ENCODE measurements at places on chromosomes 3 and 15.
A peak's percentile ranks its signal among the peaks of the same experiment; 100 is the strongest.

DNA sequence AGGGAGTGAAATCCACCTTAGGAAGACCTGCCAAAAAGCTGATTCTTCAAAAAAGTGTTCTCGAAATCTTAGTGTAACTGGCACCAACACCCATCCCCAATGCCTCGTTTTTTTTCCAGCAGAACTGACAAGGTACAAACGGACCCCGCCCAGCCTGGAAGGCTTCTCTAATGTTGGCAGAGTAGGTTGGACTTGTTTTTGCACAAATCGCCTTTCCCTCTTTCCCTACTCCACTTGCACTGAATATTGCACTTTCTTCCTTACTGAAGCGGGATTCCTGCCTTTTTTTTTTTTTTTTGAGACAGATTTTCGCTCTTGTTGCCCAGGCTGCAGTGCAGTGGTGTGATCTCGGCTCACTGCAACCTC, 544 bp upstream of the TIMMDC1 start:
- peak; percentile 33 for DNase-seq

DNA sequence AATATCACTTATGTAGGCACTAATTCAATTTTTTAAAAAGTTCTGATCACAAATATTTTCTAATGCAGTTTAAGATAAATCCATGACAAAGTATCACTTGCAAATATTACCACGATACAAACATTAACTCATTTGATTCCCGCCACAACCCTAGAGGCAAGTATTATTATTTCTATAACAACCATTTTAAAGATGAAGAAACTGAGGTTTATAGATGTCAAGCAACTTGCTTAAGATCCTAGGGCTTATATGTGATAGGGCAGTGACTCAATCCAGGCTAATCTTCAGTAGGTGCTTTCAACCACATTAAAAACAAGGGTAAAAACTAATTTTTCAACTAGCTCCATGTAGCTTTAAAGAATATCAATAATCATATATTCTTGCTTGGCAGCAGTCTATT, 1.7 kb downstream of the DYNC1LI1 start:
- no peak for DNase-seq

DNA sequence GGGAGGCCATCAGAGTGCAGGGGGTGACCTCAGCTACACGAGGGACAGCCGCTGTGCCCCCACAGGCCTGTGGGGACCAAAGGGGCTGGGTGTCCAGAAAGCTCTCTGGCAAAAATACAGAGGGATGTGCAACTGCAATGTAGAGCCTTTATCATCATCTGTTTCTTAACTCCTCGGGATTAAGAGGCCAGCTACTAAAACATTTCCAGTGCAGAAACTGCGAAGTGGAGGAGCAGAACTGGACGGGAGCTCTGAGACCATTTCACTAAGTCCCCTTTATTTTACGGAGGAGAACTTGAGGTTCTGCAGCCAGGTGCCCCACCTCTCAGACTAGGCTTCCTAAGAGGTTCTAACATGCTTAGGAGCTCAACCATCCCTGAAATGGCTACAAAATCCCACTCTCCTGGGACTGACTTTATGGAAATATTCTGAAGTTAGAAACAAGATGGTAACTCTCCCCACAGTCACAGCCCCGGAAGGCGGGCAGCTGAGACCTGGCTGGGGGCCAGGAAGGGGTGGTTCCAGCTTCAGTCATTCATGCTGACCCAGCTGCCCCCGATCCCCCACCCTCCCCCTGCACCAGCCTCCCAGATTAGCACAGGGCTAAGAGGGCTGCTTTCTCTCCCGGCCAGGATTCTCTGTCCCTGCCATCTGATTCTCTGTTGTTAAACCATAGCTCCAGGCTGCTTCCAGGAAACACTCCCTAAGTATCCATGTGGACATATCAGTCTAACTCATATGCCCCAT, 40.3 kb downstream of the UMPS start:
- DNase-seq = peak; percentile 82

DNA sequence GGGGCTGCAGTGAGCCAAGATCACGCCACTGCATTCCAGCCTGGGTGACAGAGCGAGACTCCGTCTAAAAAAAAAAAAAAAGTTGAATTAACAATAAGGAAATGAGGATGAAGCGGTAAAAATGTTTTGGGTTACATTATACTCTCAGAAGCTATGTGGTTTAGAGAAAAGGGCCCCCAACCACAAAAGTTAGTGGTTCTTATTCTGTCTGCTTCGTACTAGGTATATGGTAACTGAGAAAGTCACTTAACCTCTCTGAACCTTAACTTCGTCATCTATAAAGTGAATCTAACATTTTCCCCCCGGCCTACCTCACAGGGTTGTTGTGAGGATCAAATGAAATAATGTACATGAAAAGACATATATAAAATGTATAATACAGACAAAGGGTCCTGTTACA, 38.4 kb upstream of the EHHADH start:
- no peak for DNase-seq

DNA sequence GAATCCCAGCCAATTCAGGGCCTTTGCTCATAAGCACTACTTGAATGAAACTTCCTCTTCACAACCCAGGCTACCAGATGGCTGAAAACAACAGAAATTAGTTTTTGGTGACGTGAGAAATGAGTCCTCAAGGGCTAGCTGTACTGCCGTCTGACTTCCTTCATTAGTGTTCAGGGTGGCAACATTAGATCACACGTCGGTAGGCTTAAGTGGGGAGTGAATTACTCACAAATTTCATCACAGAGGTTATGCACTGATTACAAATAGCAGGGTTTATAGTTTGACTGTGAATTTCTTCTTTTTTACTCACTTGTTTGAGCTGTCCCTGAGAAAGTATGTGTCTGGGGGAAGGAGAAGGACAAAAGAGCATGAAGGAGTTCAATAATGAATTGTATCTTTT, 397.2 kb downstream of the GAP43 start:
- no peak for DNase-seq

- no peak for DNase-seq
Measured at GRCh38 chr3:174363256-174363655, 495.9 kb upstream of the NAALADL2 start.

DNA sequence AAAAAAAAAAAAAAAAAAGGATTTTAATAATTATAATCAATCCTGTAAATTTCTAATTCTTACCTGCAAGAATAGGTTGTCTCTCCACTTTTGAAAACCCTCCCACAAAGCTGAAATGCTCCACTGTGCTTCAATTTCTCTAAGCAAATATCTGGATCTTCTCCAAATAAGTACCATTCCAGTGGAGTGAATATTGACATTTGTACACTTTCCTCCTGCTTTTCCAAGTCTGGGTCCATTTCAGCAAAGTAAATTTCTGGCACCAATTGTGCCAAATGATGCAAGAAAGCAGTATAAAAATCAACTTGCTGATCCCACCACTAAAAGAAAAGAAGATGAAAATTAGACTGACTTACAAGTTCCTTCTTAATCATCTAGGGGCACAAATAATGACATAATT, 19.9 kb downstream of the UBR1 start:
- no peak for DNase-seq

DNA sequence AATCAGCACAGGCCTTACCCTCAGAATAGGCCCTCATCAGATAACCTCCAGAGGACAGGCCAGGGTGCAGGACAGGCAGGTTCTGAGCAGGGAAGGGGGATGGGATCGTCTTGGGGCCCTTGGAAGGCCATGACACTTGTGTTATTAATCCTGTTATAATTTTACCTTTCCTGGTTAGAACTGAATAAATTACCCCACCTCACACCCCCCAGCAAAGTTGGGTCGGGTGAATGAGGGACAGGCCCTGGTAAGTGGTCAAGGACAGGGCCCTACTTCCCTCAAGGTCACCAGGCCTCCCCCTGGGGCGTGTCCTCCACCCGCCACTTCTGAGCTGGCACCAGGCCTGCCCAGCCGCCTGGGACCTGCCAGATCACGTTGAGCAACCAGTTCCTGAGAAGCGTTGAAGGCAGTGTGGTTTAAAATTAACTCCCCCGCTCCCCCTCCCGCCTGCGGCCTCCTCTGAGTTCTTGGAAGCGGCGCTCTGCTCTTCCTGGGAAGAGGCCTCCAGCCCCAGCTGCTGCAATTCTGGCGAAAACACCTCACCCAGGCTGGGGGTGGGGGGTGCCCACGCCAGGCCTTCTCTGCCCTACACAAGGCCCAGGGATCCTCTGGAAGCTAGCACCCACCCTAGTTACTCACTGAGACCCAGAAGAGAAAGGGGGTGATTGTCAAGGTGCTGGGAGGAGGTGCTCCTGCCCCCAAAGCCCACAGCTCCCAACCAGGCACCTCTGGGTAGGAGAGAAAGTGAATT, 10.6 kb downstream of the CISH start:
- DNase-seq = peak; percentile 96

GRCh38 chr15:69060041-69060481, 45.6 kb downstream of the NOX5 start:
- no peak for DNase-seq

DNA sequence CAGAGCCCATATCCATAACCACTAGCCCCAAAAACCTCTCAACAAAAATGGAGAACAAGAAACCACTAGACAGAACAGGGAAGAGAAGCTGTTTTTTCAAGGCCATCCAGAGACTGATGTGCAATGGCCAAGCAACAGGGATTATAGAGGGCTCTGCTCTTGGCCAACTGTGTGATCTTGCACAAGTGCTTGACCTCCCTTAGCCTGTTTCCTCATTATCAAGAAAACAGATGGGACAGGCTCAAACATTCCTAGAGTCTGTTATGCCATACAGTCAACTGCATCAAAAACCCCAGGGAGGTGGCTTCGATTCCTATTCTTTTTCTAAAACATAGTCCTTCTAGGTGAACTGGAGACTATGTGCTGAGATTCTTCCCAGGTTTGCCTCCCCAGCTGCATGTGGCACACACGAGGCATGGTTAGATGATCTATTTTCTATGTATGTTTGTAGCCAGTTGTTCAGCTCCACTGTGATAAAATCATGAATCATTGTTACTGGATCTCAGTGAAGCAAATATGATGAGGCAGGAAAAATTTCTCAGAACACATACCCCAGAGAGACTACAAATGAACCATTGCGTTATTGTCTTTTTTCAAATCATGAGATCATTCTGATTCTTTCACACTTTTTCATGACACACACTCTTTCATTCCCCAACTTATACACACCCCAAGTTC, 132.9 kb upstream of the TGFBR2 start:
- DNase-seq = no peak

DNA sequence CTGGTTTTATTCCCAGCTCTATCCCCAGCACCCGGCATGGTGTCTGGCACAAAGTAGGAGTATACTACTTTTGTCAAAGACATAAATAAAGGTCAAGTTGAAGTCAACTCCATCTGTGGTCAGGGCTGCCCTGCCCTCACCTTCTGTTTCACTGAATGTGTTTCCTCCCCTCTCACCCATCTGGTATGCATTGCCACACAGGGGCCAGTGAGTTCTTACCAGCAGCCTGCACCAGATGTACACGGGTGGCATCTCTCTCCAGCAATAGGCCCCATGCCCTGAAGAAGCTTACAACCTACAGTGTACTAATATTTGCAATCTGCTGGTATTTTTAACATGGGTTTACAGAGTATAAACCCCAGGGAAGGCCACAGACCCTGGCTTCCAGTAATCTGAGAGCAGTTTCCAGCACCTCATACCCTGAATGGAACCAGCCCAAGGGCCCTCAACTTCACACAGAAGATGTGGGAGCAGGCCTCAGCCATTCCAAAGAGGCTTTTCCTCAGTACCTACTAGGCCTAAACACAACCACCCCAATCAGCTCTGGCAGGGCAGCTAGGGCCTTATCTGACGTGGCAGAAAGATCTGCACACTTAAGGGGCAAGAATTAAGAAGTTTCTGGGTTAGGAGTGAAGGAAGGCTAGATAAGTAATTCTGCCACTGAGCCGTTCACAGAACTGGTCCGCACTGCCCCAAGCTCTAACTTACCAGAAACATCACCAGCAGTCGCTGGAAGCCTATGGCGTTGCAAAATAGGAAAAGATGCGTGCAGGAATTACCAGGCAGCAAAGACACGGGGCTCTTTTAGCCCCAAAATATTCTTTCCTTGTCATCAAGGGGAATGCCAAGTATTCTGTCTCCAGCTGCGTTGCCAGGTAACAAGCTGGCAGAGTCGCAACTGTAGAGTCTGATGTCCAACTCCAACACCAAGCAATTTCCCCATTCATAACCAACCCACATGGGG, 2.1 kb downstream of the IDH2 start:
- DNase-seq = peak; percentile 77

DNA sequence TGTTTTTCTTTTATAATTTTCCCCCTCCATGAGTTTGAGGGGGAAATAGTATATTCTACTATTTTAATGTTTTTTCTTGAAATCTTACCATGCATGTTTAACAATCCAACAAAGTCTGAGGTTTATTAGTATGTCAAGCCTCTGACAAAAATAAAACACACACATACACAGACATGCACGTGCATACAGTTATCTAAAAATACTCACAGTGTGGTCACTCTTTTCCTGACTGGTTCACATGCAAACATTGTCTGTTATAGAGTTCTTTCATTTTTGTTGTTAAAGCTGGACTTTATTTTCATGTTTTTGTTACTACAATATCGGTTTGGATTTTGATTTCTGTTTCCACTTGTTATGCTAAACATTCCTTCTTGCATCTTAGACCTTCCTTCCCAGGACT, 236.6 kb downstream of the MFSD1 start:
- DNase-seq = no peak

DNA sequence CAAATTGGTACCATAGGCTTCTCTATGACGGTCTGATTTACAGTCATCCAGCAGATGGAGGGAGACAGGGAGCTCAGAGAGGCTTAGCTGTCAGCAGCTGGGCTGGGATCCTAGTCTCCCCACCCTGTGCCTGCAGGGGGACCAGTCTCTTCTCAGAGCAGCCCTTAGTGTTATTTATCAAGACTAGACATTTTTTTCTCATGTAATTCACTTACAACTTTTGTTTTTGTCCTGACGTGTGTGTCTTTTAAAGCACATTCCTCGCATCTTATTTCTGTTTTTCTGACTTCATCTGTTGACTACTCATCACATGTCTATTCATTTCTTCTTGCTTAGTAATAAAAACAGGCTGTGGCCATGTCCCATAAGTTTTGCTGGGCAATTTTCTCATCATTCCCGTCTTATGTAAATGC, 116.1 kb downstream of the KLF13 start:
- no peak for DNase-seq

DNA sequence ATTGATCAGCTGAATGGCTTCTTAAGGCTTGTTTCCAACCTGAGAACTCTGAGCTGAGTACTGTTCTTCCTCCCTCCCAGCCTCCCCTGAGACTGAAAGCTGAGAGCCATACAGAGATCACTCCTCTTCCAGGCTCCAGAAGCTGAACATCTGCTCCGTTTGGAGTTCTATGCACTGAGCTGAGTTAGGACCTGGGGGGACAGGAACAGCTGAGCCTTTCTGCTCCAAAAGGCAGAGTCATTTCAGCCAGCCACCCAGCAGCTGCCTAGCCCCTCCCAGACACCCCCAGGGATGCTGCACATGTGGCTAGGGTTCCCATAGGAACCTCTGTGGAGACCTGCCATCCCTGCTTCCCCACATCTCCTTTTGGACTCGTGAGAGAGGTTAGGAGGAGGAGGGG, 64.2 kb upstream of the GLCE start:
- peak; percentile 70 for DNase-seq

All from left hindlimb (tissue), 1 donor.